ENCODE measurements at places on chromosomes 3 and 15.

GRCh38 chr3:189967254-189967865 lies 153.3 kb downstream of the P3H2 start:
- no peak for DNase-seq

- peak; percentile 53 for DNase-seq
Observed at GRCh38 chr15:31489801-31490646, 163.4 kb downstream of the KLF13 start.

DNA sequence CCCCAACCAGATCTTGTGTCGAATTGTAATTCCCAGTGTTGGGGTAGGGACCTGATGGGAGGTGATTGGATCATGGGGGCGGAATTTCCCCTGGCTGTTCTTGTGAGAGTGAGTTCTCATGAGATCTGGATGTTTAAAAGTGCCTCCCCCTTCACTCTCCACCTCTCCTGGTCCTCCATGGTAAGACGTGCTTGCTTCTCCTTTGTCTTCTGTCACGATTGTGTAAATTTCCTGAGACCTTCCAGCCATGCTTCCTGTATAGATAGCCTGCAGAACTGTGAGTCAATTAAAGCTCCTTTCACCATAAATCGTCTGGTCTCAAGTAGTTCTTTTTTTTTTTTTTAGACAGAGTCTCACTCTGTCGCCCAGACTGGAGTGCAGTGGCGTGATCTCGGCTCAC lies 42.3 kb downstream of the NR1D2 start:
- no peak for DNase-seq

- DNase-seq, result no peak
Observed at GRCh38 chr3:126021702-126022101, 52.7 kb downstream of the ROPN1B start.

- no peak for DNase-seq
Observed at GRCh38 chr3:160685144-160685766, 8.3 kb downstream of the ARL14 start.

DNA sequence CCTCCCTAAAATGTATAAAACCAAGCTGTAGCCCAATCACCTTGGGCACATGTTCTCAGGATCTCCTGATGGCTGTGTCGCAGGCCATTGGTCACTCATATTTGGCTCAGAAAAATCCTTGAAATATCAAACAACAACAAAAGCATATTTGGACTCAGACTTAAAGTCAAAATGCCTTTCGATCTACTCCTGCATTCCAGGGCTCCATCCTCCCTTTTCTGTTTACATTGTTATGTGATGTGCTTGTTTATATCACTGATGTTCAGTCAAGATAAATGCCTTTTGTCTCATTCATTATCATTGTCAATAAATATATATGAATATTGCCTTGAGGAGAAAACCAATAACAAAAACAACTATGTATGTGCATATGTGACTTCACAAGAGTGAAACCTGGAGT lies 31.7 kb downstream of the HGD start:
- DNase-seq, result no peak

DNA sequence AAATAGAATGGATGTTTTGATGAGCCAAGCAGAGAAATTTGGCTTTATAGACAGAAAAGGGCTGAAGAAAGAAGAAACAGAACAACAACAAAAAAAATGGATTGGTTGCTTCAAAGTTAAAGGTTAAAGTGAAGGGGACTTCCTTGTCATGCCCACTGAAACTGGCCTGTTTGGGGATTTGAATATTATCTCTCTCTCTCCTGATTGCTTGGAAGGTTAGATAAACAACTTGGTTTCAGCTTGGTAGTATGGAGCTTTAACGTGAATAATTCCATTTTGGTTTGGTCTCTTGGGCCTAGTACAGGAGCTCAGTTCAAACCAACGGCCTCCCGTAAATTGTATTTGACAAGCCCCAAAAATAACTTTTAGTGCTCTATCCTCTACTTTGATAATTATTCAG lies 70.8 kb upstream of the MBNL1 start:
- no peak for DNase-seq

DNA sequence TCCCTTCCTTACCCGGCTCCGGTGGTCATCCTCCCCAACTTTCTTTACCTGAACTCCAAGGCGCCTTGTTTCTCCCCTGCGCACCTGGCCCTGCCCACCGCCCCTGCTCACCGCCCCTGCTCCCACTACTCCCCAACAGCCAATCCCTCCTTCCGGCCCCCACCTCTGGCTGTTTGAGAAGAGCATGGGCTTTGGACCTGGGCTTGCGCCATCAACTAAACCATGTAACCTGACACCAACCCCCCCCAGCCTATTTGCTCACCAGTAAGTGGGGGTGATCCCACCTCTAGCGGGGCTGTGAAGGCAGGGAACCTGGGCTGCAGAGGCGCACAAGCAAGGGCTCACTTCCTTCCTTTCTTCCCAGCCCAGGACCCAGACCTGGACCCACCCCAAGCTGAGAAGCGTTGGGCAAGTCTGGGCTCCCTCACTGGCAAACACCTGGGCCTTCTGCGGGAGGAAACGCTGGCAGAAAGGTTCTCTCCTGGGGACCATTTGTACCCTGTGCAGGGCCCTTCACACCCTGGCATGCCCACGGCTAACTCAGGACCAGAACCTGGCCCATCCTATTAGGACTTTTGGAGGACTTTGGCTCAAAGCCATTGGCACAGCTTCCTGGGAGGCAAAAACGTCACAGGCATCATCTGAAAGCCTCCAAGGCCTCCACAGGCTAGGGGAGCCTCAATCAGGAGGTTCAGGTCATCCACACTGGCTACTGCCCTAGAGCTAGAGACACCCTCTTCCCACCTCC lies at the start of gene PLXNB1:
TSS of gene PLXNB1 (minus strand) at position 127 of the 748 bp plus-strand sequence. CDS start 5,475 bp downstream, outside the sequence.
- no peak for DNase-seq

DNA sequence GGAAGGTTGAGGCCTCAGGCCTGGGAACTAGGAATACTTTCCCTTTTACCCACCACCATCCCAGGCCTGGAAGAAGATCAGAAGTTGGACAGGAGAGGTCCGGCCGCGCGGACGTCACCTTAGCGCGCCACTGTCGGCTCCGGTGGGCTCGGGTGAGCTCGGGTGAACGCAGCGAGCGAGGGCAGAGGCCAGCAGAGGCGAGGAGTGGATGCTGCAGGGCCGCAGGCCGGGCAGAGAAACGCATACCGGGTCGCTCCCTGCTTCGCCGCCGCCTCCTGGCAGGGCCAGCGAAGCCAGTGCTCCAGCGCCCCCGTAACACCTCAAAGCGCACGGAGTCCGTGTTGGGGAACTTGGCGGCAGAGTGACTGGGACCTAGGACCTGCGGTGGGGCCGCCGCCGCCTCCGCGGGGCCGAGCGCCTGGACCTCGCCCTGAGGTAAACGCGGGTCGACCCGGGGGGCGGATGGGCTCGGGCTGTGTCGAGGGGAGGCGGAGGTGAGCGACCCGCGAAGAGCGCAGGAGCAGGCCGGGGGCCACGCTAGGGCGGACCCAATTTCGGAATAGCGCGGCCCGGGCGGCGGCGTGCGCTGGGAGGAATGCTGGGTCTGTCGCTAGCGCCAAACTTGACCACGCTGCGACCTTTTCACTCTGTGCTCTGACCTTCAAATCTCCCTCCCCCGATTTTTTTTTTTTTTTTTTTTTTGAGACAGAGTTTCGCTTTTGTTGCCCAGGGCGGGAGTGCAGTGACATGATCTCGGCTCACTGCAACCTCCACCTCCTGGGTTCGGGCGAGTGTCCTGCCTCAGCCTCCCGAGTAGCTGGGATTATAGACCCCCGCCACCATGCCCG lies 1.6 kb downstream of the CYP11A1 start:
- no peak for DNase-seq

DNA sequence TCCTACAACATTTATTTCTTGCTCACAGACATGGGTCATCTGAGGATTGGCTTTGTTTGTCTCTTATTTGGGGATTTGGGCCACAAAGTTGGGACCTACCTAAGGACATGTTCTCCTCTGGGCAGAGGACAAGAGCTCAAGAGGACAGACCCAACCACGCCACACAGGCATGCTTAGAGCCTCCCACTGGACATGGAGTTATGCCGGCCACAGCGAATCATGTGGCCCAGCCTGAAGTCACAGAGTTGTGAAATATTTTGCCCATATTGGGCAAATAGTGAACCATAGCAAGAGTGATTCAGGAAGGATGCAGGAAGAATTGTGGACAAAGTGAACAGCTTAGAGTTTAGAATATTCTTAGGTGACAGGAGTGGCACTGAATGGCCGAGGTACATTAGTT lies 9.9 kb downstream of the TRAK1 start:
- no peak for DNase-seq

- no peak for DNase-seq
Observed at GRCh38 chr3:10519236-10519635, 13.8 kb upstream of the ATP2B2 start.

- DNase-seq, result no peak
Observed at GRCh38 chr3:30300809-30301208, 305.6 kb upstream of the TGFBR2 start.

DNA sequence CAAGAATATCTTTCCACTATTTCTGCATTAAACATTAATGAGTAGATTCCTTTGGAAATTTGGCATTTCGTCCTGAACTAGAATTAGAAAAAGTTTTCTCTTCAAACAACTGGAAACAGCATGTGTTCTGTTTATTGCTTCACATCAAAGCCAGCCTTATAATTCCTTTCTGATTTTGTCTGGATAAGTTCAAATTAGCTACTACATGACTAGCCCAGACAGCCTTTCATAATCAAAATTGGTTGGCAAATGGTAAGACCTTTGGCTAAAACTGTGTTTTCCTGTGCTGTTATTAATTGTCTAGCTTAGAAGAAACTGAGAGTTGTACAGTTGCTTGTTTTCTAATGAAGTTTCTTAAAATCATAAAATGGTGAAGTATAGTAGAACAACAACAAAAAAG lies 52.7 kb upstream of the P3H2 start:
- no peak for DNase-seq

DNA sequence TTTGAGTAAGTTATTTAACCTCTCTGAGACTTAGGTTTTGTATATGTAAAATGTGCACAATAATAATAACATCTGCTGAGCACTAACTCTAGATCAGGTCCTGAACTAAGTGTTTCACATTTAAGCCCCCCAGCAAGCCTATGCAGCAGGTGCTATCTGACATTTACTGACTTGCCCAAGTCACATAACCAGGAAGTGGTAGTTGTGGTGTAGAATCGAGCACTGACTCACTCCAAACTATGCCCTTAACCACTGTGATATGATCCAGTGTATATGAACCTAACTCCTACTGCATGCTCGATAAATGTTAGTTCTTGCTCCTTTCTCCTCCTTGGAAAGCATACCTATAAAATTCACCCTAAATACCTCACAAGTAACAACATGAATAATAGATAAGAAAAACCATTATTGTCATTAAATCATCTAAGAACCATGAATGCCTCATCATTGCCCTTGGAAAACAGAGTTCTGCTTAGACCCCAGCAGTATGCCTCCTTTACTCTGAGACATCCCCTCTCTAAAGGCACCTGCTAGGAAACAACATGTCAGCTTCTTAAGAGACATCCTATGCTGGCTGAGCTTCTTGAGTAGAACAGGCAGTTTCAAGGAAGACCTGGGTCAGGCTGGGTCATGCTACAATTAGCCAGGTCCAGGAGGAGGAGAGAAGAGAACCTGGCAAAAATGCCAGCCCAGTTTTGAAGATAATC lies 3.0 kb upstream of the SHC4 start:
- DNase-seq, result peak; percentile 62

DNA sequence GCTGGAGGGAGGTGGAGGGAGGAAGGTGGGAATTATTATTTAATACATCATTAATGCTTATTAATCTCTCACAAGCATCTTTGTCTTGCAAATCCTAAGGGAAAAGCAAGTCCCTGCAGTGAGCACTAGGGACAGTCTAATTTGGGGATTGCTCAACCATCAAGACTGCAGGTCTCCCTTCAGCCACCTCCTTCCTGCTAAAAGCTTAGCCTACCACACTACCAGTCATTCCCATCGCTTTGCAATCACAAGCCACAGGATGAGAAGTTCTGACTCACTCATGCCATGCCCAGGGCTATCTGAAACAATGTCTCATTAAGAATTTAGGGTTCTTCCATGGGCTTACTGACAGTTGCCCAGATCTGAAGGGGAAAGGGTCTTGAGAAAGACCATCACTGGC lies 51.0 kb upstream of the EIF1B start:
- DNase-seq, result no peak

Data from activated CD4-positive, alpha-beta memory T cell treated with anti-CD3 and anti-CD28 coated beads, Interleukin-2, amount 10 ng/mL, durations not matched to agents 7 days and 5 days (primary cell).